ENCODE measurements at places on chromosomes 5 and 9.

GRCh38 chr5:180624587-180624986 lies 24.8 kb downstream of the FLT4 start:
- DNase-seq: no peak

DNA sequence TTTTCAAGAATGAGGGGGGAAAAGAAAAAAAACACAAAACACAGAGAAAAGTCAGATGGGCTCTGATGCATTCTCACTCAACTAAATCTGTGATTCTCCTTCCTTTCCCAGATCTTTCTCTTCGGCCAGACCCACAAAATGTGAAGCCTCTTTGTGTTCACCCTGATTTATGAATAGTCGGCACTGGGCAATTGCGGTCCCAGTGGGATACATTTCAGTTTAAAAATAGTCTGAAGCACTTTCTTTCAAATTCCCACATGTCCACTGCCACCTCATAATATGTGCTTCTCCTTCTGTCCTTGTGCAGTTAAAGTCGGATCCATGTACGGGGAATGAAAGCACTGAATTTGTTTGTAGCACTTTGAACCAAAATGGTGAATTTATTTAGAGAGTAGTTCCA lies 995.4 kb upstream of the WWC1 start:
- DNase-seq: no peak

DNA sequence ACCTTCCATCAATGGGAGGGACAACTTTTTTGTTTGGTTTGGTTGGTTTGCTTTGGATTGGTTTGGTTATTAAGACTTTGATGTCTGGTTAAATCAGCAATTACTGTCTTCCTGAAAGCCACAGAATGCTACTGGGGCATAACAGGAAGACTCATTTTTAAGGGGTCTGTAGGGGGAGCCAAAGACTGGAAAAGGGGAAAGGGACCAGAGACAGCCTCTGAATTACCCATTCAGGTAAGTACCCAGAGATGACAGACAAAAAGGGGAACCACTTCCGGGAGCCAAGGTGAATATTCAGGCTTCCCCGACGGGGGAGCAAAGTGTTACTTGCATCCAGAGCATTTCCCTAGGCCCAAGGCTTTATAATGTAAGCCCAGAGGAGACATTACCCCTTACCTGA lies 4.6 kb upstream of the FEM1C start:
- no peak for DNase-seq

GRCh38 chr5:219460-219863 lies 1.3 kb downstream of the SDHA start:
- peak; percentile 37 for DNase-seq

DNA sequence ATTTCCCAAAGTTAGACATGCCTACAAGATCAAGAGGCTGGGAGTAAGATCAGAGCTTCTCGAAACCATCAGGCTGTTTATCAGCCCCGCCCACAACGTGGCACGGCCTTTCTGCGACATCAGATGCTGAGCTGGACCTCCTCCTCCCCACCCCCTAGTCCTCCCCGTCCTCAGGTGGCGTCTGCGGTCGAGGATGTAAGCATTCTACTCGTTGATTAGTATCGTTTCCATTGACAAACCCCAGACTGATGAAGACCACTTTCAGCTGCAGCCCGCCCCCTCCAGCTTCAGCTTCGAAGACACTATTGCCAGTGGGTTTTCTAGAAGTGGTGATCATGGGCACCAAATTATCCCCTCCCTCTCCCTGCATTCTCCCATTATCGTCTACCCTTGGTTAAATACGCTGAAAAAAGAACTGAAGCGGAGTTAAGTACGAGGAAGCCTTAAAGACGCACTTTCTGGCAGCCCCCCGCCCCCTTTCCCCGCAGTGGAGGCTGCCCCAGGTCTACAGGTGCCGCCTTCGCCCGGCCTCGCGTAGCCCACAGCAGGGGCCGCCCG lies 1.1 kb downstream of the PPIC start:
- DNase-seq: peak; percentile 7

DNA sequence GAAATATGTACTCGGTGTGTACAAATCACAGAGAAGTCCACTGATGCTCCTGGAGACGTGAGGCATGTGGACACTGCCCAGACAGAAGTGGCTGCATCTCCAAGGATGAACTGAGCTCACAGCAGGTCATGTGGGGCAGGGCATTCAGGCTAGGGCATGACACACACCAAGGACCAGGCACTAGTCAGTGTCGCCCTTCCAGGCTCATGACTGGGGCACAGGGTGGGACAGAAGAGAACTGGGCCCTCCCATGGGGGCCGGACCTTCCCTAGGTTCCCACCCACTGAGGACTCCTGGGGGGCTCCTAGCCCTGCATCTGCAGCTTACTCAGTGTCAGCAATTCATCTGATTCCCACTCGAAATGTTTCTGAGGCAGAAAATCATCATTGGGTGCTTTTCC lies 256.8 kb upstream of the IRX4 start:
- no peak for DNase-seq

- DNase-seq: peak; percentile 86
These were observed 7.3 kb upstream of the BARHL1 start for GRCh38 chr9:132575005-132575609.

DNA sequence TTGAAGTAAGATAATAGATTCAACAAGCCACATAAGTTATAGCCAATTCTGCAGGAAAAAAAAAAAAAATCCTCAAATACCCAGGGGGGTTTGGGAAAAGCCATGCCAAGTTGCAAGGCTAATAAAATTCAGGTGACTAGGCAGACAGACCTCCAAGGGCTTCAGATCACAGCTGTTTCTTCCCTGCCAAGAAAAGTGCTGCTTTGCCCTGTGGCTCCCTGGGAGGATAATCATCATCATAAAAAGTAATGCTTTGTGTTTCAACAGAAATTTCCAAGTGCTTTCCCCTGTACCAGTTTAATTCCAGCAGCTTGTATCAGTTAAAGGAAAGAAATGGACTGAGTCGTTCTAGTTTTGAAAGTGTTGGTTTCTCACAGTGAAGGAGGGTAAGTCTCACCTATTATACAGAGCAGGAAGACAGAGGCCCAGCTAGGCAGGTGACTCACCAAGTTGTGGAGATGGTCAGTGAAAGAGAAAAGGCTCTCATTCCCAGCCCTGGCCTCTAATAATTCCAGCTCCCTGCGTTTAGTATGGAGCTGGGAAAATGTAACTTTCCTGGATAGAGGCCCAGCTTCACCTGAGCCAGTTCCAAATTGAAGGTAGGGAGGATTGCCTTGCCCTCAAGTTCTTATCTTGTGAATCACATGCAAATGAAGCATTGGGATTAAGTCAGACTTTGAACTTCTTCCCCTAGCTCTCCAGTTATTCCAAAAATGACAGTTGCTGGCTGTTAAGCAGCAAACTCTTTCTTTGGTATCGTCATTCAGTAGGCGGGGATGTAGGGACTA lies 263.4 kb downstream of the GRIA1 start:
- DNase-seq: peak; percentile 42

GRCh38 chr5:142059304-142059940 lies 46.6 kb upstream of the GNPDA1 start:
- DNase-seq: no peak

DNA sequence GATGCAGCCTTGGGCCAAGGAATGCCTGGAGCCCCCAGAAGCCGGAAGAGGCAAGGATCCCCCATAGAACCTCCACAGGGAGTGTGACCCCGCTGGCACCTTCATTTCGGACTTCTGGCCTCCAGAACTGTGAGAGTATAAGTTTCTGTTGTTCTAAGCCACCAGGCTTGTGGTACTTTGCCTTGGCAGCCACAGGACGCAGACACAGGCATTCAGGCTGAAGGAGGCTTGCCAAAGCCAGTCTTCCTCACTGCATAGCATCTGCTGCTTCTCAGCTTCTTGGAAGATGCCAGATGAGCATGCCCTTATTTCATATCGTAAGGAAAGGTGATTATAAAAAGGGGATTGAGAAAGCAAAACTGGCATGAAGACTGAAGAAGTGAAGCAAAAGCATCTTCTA lies 61.1 kb upstream of the TAS2R1 start:
- no peak for DNase-seq

DNA sequence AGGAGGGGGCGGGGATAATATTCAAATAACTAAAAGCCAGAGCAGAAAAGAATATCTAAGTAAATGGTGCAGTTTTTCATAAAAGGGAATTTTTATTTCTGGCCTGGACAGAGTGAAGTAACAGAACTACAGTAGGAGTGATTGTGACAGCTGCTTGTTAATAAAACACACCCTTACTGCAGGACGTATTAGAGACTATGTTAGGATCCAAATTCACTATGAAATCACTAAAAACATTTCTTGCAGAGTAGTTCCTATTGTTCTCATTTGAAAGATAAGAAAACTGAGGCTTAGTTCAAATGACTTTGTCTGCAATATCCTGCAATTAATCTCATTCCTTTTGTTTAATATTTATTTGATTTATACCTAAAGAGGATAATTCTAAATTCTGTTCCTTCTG lies 39.5 kb downstream of the FAM174A start:
- no peak for DNase-seq

GRCh38 chr5:59037041-59037440 lies 454.2 kb downstream of the RAB3C start:
- DNase-seq: no peak

GRCh38 chr5:31770132-31770720 lies 131.3 kb downstream of the PDZD2 start:
- no peak for DNase-seq

GRCh38 chr5:89299998-89300397 lies 417.0 kb upstream of the MEF2C start:
- DNase-seq: no peak

- DNase-seq: no peak
These were observed 111.6 kb downstream of the WNK2 start for GRCh38 chr9:93295456-93296076.

DNA sequence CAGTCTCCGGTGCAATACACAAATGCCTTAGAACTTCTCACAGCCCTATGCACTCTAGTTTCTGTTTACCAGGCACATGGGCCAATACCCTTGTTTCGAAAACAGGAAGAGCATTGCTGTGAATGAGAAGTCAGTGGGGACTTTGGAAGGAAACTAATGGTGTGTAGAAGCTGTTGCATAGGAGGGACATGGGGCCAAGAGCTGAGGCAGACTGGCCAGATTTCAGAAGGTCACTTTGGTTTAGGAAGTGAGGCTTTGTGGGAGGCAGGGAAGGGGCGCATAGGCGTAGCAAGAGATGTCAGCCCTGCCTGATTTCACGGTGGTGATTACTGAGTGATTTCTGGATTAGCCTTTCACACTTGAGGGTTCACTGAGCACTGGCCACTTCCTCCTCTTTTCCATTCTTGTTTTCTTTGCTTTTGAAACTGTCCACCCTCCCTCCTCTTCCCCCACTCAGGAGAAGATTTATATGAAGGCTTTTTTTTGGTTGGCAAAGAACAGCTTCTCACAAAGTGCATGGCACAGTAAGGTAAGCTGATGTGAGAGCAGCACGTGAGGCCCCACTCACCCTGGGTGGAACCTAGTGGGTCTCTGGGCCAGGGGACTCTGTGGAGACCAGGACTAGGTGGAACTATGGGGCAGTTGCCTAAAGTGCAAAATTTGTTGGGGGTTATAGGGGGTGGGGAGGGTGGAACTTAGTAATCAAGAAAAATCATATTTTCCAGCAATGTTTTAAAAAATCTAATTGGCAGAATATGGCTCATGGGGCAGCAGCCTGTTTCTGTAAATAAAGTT lies 6.1 kb upstream of the TMEM252 start:
- DNase-seq: no peak

GRCh38 chr5:107604146-107604910 lies 66.4 kb downstream of the EFNA5 start:
- no peak for DNase-seq

DNA sequence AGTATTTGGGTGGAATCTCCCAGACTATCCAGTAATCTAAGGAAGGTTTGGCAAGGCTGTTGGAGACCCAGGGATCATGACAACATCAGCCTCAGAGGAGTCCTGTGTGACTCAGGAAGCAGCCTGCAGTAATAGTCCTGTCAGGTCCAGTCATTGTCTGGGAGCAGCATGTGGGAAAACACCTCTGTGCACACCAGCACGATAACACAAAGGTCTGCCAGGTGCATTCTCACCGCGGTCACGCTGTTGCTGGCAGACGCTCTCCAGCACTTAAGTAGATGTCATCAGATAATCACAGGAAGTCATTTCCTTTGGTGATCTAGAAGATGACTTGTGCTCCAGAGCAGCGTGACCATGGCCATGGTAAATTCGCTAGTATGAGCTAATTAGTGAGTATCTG lies 99.2 kb upstream of the IQGAP2 start:
- peak; percentile 85 for DNase-seq

GRCh38 chr9:76759732-76760131 lies 4.5 kb upstream of the PCA3 start:
- peak; percentile 96 for DNase-seq

DNA sequence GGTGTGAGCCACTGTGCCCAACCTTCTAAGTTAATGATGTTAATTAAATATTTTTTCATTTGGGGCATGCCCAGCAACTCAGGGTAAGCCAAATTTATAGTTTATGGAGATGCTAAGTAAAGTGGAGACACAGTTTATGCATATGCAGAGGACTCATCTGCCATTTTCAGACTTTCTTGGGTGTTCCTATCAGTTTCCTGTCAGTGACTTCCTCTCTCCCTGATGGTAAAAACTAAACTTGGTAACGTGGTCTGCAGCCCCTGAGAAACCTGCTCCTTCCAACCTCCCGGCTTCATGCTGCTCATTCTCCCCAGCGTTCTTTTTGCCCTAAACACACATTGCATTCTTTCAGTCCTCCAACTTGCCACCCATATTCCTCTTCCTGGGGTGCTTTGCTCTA lies 48.4 kb upstream of the TUT7 start:
- DNase-seq: no peak

DNA sequence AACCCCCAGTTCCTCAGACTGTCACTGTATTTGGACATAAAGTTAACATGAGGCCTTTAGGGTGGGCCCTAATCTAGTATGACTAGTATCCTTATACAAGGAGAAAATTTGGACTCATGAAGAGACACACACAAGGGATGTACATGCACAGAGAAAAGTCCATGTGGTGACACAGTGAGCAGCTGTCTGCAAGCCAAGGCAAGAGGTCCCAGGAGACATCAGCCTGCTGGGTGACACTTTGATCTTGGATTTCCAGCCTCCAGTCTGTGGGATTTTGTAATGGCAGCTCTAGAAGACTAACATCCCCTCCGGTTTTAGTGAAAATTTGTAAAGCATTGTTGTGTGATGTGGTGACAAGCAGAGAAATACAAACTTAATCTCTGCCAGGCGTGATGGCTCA lies 66.1 kb downstream of the RAI14 start:
- no peak for DNase-seq

GRCh38 chr9:109542922-109543321 lies 44.8 kb upstream of the PTPN3 start:
- no peak for DNase-seq

GRCh38 chr5:110104726-110105669 lies 415.3 kb downstream of the MAN2A1 start:
- no peak for DNase-seq

DNA sequence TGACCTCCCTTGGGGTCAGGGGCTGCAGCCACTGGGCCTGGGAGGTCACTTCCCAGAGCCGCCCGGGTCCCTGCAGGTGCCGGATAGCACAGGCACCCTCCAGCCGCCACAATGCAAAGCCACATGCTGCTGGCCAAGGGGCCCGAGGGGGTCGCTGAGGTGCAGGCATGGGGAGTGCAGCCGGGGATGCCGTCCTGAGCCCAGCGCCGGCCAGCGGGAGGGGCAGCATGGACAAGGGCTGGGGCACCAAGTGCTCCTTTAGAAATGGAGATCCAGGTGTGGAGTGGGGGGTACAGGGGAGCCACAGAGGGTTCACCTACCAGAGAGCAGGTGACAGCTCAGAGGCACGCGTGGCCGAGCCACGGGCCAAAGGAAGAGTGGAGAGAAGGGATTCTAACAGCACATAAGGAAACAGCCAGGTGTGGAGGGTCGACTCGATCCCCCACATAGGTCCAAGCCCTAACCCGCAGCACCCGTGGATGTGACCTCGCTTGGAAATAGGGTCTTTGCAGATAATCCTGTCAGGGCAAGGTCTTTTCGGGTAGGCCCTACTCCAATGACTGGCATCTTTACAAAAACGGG lies 24.7 kb downstream of the ZDHHC11B start:
- no peak for DNase-seq

Data from NCI-H2081 (cell line).